ENCODE measurements at places on chromosomes 16 and 17.

GRCh38 chr17:67685351-67685750, 32.4 kb upstream of the NOL11 start:
- DNase-seq, result no peak

DNA sequence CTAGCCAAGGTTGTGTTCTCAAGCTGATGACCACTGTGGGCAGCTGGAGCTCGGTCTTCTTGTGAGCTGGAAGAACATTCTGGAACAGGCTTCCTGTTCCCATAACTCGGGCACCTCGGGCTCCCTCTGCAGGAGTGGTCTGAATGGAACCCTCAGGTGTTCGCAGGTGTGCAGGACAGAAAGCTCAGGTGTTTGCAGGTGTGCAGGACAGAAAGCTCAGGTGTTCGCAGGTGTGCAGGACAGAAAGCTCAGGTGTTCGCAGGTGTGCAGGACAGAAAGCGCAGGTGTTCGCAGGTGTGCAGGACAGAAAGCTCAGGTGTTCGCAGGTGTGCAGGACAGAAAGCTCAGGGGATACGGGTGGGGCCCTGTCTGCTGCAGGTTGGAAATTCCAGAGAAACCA, 109.0 kb upstream of the CACNG5 start:
- DNase-seq, result no peak

DNA sequence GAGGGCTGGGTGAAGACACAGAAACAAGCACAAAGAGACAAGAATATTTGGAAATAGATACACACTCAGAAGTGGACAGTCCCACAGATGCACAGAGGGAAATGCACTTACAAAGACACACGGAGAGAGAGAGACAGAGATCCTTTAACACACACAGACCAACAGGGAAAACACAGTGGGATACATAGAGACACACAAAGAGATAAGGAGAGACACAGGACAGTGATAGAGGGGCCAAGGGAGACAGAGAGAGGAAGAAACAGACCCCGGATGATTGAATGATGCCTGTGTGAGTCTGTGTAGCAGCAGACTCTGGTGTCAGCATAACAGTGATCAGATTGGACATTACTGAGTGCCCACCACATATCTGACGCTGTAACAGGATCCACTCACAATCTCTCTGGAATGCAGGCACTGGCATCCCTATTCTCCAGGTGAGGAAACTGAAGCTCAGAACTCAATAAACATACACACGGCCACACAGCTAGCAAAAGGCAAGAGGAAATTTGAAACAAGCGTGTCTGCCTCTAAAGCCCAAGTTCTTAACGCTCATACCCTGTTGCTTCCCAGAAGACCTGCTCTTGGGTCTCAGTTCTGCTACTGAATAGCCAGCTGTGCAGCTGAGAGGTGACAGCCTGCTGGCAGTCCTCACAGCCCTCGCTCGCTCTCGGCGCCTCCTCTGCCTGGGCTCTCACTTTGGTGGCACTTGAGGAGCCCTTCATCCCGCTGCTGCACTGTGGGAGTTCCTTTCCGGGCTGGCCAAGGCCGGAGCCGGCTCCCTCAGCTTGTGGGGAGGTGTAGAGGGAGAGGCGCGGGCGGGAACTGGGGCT, 186.3 kb upstream of the NLRP1 start:
- DNase-seq, result no peak

DNA sequence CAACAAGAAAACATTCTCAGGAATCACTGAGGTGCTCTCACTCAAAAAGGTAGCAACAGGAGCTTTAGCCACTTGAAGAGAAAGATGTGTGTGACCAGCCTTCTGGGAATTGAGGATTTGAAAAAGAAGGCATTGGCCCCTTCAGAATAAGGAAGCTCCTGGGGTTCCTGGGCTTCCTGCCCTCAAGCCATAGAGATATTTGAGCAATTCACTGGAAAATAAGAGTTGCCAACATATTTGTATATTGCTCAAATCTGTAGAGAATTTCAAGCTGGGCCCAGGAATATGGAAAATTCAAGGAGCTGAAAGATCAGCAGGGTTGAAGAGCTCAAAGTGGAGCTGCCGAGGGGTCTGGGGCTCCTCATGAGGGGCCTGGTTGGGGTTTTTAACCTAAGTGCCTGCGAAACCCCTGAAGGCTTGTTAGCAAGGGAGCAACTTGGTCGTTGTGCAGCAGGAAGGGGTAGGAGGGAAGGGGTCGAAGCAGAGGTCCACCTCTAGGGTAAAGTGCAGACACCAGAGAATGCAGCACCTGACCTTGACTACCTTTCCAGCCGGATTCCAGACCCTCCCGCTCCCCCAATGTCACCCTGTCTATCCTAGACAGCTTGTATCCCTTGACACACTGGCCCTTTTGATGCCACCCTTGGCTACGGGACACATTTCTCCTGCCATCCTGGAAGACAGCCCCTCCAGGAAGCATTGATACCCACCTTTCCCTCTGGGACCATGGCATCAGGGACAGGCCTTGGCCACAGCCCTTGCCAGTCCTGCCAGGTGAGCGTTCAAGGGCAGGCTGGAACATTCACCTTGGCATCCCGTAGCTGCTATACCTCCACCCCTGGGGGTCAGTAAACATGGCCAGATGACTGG, 67.6 kb upstream of the SREBF1 start:
- DNase-seq, result no peak

DNA sequence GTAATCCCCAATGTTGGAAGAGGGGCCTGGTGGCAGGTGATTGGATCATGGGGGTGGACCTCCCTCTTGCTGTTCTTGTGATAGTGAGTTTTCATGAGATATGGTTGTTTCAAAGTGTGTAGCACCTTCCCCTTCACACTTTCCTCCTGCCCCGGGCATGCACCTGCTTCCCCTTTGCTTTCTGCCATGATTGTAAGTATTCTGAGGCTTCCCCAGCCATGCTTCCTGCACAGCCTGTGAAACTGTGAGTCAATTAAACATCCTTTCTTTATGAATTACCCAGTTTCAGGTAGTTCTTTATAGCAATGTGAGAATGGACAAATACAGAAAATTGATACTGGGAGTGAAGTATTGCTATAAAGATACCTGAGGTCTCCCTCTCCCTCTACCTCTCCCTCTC, 29.4 kb downstream of the RNF112 start:
- DNase-seq, result no peak

- DNase-seq, result no peak
Observed at GRCh38 chr17:55321427-55322060, 56.8 kb downstream of the HLF start.

DNA sequence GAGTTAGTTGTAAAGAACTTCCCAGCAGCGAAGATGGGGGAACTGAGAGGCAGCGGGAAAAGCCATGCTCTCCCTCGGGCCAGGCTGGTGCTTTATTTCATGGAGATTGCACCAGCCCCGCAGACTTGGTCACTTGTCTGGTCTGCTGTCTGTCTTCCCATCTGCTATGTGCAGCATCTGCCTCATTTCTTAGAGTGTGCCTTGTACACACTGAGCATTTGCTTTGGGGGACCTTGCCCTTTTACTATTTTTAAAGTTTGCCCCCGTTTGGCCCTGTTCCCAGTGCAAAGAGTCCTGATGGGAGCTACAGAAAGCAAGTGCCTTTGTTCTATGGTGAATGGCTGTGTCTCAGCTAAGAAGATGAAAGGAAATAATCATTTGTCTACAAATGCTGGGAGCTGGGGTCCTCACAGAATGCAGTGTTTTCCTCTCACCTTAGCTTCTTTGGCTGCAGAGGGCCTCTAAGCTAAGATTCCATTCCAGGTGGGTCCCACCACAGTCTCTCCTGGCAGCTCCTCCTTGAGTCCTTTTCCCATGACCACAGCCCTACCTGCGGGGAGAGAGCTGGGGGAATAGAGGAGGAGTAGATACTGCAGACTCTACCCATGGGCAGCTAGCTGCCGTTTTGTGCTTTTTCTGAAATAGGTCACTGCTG, 25.1 kb upstream of the CNOT1 start:
- no peak for DNase-seq

GRCh38 chr17:42087042-42087701, 11.1 kb downstream of the ZNF385C start:
- no peak for DNase-seq

- DNase-seq, result no peak
Observed at GRCh38 chr17:14459955-14460354, 159.1 kb downstream of the HS3ST3B1 start.

- no peak for DNase-seq
Observed at GRCh38 chr17:14134456-14134855, 65.2 kb downstream of the COX10 start.

DNA sequence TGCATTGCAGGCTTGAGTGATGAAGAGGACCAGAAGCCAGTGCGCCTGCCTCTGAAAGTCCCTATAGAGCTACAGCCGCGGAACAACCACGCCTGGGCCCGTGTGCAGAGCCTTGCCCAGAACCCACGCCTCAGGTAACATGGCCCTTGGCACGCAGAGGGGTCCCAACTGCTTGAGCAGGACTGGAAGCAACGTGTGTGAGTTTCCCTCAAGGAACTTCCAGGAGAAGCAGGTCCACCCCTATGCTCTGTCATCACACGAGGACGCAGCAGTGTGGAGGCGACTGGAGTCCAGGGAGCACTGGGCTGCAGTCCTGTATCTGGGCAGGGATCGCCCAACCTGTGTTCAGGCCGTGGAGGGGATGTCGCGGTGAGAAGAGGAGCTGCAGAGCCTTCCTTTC, 25.1 kb upstream of the JPT2 start:
- no peak for DNase-seq

GRCh38 chr17:40113110-40113906, 8.5 kb upstream of the MSL1 start:
- peak; percentile 76 for DNase-seq

DNA sequence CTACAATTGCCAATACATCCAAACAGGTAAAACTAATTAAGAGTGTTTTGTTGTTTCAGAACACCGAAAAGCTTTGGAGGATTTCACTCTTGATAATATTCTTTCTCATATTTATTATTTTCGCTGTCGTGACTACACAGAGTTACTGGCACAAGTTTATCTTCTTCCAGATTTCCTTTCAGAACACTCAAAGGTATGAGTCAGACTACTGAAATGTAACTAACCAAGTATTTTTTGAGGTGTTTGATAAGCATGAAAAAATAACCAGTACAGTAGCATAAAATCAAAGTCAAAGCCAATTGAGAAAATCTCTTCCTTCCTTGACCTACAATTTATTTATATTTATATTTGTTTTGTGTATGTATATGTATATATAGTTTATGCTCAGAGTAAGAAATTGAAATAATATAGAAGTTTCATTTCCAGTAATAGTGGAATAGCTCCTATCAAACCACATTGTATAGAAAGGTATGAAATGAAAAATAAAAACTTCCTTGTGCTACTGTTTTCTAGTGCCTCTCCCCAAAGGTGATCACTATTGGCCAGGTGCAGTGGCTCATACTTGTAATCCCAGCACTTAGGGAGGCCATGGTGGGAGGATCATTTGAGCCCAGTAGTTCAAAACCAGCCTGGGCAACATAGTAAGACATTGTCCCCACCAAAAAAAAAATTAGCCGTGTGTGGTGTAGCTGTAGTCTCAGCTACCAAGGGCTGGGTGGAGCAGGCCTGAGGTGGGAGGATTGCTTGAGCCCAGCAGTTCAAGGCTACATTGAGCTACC, 10.9 kb downstream of the RAD51C start:
- DNase-seq, result no peak
